Left hindlimb (tissue), 1 donor: ENCODE measurements at places on chromosomes 16 and 17.
A peak's percentile ranks its signal among the peaks of the same experiment; 100 is the strongest.

DNA sequence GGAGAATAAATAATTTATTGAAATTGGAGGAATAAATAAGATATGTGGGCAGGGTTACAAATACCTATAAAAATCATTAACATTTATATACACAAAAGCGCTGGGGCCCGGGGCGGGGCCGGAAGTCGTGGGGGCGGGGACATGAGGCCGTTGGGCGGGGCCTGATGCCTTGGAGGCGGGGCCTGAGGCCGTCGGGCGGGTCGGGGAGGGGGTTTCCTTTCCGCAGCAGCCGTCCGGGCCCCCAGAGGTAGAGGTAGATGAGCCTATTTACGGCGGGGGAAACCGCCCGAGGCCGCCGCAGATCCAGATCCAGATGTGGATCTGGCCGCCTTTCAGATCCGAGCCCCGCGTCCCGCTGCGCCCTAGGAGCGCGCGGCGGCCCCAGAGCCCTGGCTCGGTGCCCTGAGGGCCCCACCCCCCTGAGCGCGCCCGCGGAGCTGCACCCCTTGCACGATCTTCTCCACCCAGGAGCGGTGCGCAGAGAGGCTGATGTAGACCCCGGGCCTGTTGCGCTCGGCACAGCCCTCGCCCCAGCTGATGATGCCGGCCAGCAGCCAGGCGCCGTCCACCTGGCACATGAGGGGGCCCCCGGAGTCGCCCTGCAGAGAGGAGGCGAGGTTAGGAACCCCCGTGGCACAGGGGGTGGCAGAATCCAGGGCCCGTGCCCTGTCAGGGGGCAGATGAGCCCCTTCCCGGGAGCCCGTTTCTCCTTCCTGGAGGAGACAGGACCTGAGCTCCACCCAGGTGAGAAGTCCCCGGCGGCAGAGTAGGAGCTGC, 5.1 kb downstream of the PRSS22 start:
- DNase-seq, result no peak

- DNase-seq, result no peak
Measured at GRCh38 chr17:67056746-67057490, 12.6 kb downstream of the CACNG1 start.

DNA sequence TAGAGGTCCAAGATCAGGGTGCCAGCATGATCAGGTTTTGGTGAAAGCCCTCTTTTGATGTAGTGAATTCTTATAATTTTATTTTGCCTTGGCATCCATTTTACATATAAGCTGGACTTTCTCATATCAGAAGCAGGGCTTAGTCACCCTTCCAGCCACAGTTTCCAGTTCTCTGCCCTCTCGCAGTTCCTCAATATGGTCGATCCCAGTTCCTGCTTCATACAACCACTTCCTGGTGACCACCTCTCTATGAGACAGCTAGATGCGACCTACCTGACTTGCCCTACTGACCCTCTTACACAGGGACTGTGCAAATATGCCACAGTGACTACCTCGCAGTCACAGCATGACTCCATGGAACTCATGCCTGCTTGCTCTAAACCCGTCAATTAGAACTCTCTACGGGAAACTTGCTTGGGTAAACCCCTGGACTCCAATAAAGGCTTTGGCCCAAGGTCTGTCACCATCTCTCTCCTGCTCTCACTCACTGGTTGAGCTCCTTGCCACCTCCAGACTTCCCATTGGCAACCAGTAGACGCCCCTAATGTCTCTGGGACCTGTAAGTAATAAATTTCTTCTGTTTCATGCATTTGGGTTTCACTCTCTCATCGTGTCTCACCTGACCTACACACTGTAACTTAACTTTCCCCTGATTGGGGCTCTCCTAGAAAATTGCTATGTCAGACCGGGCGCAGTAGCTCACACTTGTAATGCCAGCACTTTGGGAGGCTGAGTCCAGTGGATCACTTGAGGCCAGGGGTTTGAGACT, 21.4 kb downstream of the CD300LG start:
- DNase-seq, result no peak

DNA sequence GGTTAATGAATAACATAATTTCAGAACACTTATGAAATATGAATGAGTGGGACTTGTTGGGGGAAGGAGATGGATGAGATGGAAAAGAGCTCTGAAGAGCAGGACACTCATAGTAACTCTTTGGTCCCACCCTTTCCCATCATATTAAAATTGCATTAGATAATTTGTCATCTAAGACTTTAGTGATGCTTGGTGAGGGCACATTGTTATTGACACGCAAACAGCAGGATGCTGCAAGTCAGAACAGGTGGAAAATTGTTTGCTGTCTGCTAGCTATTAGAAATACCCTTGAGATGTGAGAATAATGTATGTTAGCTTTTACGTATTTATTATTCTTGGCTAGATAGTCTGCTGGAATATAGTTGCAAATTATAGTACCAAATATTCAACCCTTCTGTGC, 75.7 kb downstream of the TANC2 start:
- no peak for DNase-seq

- no peak for DNase-seq
Measured at GRCh38 chr17:43816336-43817320, 16.3 kb downstream of the MPP3 start.

DNA sequence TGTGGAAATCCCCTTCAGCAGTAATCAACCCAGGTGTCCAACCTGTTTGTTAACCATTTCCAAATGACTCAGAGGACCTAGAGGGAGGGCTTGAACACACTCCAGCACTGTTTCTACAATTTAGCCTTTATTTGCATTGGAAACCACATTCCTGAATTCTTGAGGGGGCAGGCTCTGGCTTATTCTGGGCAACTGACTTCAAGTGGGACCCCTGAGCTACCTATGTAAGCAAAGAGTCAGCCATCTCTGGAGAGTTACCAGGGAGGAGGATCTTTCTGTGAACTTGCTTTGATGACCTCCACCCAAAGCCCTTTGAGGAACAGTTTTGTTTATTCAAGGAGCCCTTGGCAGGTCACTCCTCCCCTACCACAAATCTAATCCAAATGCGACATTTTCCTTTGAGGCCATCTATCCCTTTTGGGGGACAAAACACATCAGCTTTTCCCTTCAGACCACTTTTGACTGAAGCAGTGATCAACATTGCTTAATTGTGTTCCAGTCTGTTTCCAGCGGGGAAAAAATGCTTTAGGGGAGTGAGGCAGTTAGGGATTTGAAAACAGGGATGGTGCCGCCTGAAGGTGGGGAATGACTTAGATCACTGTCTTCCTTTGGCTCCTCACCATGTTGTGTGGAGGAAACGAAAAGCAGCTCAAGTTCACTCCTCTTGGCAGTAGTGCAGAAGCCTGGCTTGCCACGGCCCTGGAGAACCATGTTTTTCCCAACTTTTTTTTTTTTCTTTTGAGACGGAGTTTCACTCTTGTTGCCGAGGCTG, 46.2 kb downstream of the TUBD1 start:
- peak; percentile 64 for DNase-seq

DNA sequence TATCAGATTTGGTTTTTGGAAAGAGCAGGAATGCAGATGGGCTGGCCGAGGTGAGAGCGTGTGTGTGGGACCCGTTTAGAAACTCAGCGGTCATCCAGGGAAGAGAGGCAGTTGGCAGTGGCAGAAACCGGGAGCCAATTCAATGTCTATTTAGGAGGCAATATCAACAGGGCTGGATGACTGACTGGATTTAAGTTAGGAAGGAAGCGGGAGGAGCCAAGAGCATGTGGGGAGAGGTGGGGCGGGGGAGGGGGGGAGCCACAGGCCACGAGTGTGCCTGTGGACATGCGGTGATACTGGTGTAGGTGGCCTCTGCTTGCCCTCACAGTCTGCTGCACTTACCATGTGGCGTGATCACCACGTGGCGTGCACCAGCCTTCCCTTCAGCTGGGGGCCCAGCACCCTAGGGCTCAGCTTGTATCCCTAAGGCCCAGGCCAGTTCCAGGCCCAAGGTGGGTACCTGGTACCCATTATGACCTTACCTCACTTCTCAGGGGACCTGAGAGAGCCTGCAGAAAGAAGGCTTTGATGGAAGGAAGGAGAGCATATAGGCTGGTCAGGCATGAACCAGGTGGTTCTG, 10.8 kb upstream of the TPPP3 start:
- DNase-seq, result no peak

GRCh38 chr17:66751771-66752170, 83.1 kb upstream of the CACNG5 start:
- no peak for DNase-seq

GRCh38 chr17:50660887-50661345, 26.2 kb downstream of the ABCC3 start:
- DNase-seq, result peak; percentile 26

DNA sequence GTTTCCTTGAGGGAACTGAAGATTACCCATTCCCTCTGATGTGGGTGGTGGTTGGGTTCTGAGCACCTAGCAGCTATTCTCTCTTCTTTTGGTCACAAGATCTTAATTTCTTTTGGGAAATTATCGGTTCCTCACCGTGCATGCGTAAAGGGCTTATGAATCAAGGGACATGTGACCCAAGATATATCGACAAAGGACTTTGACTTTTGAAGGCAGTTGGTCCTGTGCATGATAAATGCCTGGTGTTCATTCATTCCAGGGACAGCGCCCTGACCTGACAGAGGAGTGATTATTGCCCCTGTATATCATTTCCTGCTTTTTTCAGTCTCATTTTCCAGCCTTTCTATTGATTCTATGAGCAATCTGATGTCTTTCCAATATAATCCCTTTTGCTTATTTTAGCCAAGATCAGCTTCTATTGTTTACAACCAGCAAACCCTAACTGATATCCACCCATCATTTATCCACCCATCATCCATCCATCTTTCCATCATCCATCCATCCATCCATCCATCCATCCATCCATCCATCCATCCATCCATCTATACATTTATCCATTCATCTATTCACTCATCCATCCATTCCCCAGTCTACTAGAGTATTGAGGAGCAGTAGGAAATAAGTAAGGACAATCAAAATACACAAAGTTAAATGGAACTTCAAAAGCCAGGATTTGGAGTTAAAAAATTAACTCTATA, 25.1 kb downstream of the ASIC2 start:
- DNase-seq, result no peak

- DNase-seq, result no peak
Measured at GRCh38 chr17:80101946-80102663, 724 bp downstream of the GAA start.

- DNase-seq, result peak; percentile 87
Measured at GRCh38 chr17:83099570-83100181, 20.3 kb downstream of the METRNL start.

- DNase-seq, result no peak
Measured at GRCh38 chr17:35984140-35984539, 2.4 kb downstream of the CCL14 start.

- DNase-seq, result no peak
Measured at GRCh38 chr17:78677303-78678221, 100.4 kb upstream of the DNAH17 start.

DNA sequence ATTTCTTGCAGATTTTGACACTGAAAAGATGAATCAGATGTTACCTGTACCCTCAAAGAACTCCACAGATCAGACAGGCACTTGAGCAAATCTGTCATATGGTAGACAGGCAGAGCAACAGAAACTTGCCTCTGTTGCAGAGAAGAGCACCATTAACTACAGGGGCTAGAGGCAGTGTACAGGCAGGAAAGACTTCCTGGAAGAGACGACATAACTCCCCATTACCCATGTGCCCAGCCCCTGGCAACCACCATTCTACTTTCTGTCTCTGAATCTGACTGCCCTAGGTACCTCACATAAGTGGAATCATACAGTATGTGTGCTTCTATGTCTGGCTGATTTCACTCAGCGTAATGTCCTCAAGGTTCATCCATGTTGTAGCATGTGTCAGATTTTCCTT, 15.5 kb downstream of the GFOD2 start:
- DNase-seq, result no peak

- DNase-seq, result no peak
Measured at GRCh38 chr16:86391486-86391885, 118.8 kb upstream of the FOXF1 start.

- no peak for DNase-seq
Measured at GRCh38 chr16:85564277-85565051, 48.7 kb upstream of the GSE1 start.

GRCh38 chr16:53752560-53752959, 48.6 kb downstream of the FTO start:
- no peak for DNase-seq

- DNase-seq, result no peak
Measured at GRCh38 chr16:12061336-12062055, 85.0 kb downstream of the SNX29 start.

GRCh38 chr16:78303946-78304345, 204.5 kb downstream of the WWOX start:
- DNase-seq, result no peak

DNA sequence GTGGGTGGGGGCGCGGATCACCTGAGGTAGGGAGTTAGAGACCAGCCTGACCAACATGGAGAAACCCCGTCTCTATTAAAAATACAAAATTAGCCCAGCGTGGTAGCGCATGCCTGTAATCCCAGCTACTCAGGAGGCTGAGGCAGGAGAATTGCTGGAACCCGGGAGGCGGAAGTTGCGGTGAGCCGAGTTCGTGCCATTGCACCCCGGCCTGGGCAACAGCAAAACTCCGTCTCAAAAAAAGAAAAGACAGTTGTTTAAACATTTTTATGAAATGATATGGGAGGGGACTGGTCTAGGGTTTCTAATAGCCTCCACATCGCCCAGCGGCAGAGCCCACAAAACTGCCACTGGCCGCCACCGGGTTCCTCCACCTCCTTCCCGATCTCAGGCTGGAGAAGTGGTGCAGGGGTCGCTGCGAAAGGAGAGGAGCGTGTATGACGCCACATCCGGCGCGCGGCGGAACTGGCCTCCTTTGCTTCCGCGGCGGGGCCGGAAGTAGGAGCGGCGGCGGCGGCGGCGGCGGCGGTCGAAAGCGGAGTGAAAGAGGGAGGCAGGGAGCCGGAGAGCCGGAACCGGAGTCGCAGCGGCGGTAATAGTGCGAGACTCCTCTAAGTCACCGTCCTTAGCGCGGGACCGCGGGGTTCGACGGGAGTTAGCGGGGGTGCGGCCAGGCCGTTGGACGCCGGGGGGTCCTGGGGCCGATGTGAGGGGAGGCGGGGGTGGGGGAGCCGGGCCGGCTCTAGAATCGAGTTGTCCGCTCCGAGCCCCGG, at the start of gene PPP4C:
Gene PPP4C (plus strand): TSS at position 492 of the 773 bp plus-strand sequence. CDS start 384 bp downstream, outside the sequence.
- DNase-seq, result peak; percentile 92

DNA sequence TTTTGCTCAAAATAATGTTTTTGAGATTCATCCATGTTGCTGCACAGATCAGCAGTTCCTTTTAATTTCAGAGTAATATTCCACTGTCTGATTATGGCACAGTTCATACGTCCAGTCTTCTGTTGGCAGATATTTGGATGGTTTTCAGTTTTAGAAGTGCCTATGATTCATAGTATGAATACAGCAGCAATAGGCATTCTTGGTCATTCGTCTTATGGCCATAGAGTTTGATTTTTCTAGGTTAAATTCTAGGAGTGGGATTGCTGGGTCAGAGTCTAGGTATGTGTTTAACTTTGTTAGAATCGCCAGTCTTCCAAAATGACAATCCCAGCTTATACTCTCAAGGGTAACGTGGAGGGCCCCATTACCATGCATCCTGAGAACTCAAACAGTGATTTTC, 11.5 kb upstream of the IL34 start:
- no peak for DNase-seq

GRCh38 chr16:20883554-20884239, 16.5 kb downstream of the DCUN1D3 start:
- DNase-seq, result no peak

GRCh38 chr16:8686879-8687278, 12.5 kb downstream of the ABAT start:
- DNase-seq, result no peak
